ENCODE measurements at places on chromosomes 4 and X.

GRCh38 chr4:119898211-119898610 lies 168.4 kb downstream of the MAD2L1 start:
- no peak for DNase-seq

- DNase-seq, result no peak
Measured at GRCh38 chr4:163610648-163611047, 116.2 kb downstream of the TMA16 start.

GRCh38 chrX:140503238-140503601 lies 1.6 kb downstream of the SOX3 start:
- DNase-seq, result no peak

- DNase-seq, result no peak
Measured at GRCh38 chr4:150591904-150592303, 10.0 kb downstream of the MAB21L2 start.

DNA sequence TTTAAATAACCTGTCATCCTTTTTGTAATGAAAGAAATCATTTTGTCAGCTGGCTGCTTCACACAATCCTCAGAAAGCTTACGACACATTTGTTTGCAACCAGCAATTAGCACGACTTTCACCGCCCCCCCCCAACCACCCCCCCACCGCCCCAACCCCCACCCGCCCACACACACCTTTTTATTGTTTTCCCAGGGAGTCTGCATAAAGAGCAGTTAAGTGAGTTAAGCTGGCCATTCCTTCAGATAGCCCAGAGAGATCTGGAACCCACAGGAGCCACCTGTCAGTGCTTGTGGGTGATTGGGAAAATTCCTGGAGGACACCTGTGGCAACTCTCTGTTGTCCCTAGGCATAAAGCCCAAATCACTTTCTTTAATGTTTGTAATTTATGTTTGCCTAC lies 175.7 kb upstream of the FMR1 start:
- DNase-seq, result no peak

- no peak for DNase-seq
Measured at GRCh38 chrX:143429131-143429530, 88.1 kb downstream of the SPANXN3 start.

DNA sequence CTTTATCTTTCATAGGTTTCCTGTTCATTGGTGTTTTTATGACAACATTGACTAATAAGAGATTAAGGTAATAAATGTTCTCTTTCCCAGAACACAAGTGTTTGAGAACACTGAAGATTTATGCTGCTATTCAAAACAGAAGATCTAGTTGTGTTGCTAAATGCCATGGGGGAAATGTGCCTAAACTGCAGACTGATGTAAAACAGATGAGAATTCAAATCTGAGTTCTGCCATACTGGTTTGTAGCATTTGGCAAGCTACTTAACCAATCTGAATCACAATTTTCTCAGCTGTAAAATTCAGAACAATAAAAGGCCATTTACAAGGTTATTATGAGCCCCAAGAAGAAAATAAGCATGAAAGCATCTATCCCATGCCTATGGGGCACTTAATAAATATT lies 2.3 kb downstream of the SLC10A6 start:
- no peak for DNase-seq

All from colonic mucosa (tissue), 4 donors.